ENCODE measurements at places on chromosomes 6 and 20.

DNA sequence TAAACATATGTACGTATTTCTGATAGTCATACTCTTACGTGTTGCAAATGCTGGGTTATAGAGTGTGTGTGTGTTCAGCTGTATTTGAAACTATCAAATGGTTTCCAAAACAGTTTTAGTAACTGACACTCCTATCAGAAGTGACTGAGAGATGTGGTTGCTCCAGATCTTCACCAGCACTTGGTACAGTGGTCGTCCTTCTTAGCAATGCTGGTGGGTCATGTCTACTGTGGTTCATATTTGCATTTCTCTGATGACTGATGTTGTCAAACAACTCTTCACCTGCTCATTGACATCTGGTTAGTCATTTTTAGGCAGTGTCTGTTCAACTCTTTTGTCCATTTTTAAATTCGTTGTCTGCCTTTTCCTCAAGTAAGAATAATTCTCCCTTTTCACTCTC is 259.3 kb downstream of the KIF16B start:
- DNase-seq: no peak

- DNase-seq: no peak
These were observed 17.5 kb downstream of the L3MBTL1 start for GRCh38 chr20:43525021-43525420.

- no peak for DNase-seq
These were observed 255.4 kb downstream of the OGFRL1 start for GRCh38 chr6:71544028-71544427.

- DNase-seq: no peak
These were observed 249.3 kb upstream of the MAN1A1 start for GRCh38 chr6:119598883-119599282.

DNA sequence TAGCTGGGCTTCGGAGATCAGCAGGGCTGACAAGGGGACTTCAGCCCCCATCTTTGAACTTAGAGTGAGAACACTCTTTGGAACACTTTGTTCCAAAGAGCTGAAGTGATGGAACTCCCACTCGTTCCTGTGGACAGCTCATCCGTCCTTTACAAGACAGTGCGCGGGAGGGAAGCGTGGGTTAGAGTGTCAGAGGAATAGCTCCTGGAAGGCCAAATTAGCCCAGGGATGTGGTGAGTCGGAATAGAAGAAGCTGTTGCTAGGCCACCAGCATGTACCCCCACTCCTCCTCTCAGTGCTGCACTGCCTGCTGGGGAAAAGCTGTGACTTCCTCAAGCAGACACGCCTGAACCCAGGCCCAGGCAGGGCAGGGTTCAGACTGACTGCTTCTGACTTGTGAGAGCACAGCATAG is 1.7 kb downstream of the SDCBP2 start:
- DNase-seq: no peak

DNA sequence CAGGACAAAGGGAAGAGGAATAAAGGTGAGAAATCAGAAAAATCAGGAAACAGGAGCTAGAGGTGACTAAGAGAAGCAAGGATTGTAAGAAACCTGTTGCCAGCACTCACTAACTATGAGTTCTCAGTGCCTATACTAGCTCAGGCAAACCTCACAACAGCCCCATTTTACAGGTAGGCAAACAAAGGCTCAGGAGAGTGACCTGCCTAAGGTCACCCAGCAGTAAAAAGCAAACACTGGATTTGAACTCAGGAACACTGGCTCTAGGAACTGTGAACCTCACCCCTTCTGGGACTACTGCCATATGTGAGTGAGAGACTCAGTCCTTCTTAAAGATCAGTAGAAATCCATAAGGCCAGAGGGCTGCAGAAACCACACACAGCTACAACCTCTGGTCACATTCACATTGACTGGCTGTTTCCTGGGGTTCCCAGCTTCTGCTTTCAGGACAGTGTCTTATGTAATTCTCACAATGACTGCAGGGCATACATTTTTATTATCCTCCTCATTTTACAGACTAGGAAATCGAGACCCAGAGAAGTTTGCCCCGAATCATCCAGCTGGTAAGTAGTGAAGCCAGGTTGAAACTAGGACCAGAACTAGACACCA is 80.7 kb upstream of the MAFB start:
- no peak for DNase-seq

GRCh38 chr20:4840801-4841200 is 119.1 kb downstream of the PRND start:
- DNase-seq: no peak

DNA sequence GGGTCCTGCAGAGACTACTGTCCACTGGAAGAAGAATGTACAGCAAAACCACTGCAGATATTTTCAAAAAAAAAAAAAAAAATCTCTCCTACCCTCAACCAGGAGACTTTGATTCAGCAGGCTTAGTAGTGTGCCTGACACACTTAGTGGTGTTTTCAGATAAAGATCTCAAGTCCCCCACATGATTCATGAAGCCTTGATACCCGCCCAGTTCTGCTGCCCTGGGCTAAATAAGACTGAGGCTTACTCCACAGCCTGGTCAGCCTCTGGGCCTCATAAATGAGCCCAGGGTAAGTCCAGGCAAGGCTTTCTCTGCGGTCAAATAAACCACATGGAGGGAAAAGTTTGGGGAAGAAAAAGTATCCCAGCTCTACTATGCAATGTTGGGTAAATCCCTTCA is 222.1 kb upstream of the ARID1B start:
- no peak for DNase-seq

- no peak for DNase-seq
These were observed 1714.5 kb downstream of the GRIK2 start for GRCh38 chr6:103107985-103108384.

DNA sequence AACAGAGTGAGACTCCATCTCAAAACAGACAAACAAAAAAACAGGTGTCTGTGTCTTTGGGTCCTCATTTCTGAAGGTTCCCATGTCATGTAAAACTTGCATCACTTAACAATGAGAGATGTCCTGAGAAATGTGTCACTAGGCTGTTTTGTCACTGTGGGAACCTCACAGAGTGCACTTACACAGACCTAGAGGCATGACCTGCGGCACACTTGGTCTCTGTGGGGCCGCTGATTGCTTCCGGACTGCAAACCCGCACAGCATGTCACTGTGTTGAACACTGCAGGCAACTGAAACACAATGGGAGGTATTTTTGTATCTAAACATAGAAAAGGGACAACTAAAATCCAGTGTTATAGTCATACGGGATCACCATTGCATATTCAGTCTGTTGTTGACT is 42.3 kb upstream of the TMEM181 start:
- no peak for DNase-seq

GRCh38 chr20:57959589-57959988 is 249.8 kb upstream of the PMEPA1 start:
- DNase-seq: no peak

DNA sequence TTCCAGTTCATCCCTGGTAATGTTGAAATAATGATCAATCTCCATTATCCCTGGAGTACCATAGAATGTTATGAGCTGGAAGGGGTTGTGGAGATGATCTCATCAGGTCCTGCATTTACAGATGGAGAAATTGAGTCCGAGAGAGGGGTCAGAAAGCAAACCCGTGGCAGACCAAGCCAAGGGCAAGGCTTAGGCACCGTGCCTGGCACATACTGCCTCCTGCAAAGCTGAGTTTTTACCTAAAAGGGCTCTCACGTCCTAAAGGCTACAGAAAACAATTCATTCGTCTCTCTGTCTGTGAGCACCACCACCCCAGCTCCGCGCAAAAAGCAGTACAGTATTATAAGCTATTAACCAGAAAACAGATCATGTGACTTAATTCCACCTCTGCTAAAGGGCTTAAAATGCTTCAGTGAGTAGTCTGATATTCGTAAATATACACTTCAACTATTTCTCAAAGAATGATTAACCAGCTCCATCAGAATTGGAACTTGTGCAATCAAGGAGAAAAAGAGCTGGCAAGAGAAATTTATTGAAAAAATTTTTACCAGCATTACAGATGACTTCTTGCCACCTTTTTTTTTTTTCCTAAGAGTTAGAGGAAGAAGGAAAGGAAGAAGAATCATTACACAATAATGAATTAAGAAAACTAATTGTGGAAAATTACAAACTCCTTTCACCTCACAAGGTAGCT is 3.4 kb upstream of the PARD6B start:
- no peak for DNase-seq

- no peak for DNase-seq
These were observed 691 bp downstream of the SLC22A7 start for GRCh38 chr6:43298565-43299337.

GRCh38 chr6:88556663-88557062 is 390.5 kb upstream of the CNR1 start:
- DNase-seq: no peak

DNA sequence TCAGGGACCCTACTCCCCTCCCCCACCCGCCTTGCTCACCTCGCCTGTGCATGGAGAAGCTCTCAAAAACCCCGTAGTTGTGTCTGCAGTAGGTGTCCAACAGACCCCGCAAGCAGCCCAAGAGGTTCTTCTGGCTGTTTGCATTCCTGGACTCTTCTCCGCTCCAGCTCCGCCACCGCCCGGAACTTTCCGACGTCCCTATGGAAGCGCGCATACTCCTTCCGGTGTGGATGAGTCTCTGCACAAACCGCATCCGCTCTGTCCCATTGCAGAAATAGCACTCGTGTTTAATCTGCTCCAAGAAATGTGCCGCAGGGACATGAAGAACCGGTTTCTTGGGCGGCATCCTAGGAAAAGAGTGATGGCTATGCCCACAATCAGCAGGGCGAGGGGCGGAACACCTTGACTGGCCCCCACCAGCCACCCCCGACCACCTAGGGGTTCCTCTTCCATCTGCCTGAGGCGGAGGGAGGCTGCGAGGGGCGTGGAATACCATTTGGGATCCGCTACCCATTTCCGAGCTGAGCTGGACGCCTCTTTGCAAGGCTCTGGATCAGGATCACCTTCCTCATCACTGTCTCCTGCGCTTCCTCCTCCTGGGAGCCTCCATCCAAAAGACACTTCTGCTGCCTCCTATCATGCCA is 20.2 kb downstream of the HLA-DRA start:
- no peak for DNase-seq

- no peak for DNase-seq
These were observed 860 bp upstream of the TMEM14C start for GRCh38 chr6:10721850-10722569.

DNA sequence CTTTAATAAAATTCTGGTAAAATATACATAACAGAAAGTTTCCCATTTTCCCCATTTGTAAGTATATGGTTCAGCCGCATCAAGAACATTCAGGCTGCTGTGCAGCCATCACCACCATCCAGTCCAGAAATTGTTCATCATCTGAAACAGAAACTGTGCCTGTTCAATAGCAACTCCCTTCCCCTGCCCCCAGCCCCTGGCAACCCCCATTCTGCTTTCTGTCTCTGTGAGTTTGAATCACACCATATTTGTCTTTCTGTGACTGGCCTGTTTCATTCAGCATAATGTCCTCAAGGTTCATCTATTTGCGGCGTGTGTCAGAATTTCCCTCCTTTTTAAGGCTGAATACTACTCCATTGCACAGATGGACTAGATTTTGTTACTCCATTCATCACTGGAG is 19.1 kb downstream of the VSTM2L start:
- DNase-seq: no peak

GRCh38 chr20:61027218-61027617 is 224.8 kb upstream of the CDH4 start:
- DNase-seq: no peak

- no peak for DNase-seq
These were observed 448.0 kb downstream of the TENT5A start for GRCh38 chr6:81304466-81304865.

- DNase-seq: peak; percentile 51
These were observed 92.1 kb downstream of the POPDC3 start for GRCh38 chr6:105087571-105088211.

- DNase-seq: peak; percentile 73
These were observed 488.3 kb downstream of the CDKAL1 start for GRCh38 chr6:21022343-21023107.

- no peak for DNase-seq
These were observed 62.4 kb downstream of the AKAP7 start for GRCh38 chr6:131197716-131198115.
